Stimulated activated CD4-positive, alpha-beta T cell treated with anti-CD3 and anti-CD28 coated beads, Interleukin-4, amount 100 ng/mL, for 4 hours (primary cell): ENCODE measurements at places on chromosomes 4 and X.

- DNase-seq: no peak
These were observed 105.5 kb downstream of the PRRG1 start for GRCh38 chrX:37454537-37455285.

- no peak for DNase-seq
These were observed 66.1 kb downstream of the CCKAR start for GRCh38 chr4:26424153-26424552.

DNA sequence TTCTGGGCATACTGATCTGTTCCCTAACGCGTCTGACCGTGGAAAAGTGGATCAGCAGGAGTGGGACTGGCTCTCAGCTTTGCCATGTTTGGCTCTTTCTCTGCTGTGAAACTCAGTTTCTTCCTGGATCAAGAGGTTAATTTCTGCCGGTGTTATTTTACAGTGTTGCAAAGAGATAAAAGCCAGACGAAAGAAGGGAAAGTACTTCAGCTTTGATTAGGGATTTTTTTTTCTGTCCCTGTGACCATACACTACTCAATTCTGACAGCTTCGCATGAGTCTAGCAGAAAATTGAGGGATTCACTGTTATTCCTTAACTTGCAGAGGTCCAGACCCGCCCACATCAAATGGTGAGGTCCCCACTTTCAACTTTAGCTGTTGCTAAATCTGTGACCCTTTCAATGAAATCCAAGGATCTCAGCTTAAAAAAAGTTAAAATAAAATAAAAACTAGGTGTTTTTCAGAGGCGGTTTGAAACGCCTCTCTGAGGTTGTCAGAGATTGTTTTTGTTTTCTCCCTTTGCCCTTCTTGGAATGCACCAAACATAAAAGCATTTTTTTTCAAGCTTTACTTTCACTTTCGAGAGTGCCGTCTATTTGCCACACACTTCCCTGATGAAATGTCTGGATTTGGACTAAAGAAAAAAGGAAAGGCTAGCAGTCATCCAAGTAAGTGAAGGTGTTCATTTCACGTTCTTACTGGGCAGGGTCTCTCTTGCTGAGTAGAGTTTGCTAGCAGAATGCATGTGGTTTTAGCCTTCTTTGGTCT, at the start of gene TLR3:
Gene TLR3, plus strand, starts transcription at position 576 of the 768 bp plus-strand sequence. CDS start 7,464 bp downstream, outside the sequence.
- DNase-seq: no peak

- no peak for DNase-seq
These were observed 51.5 kb upstream of the RAP2C start for GRCh38 chrX:132270699-132271098.

GRCh38 chr4:139018501-139018900, 2.9 kb downstream of the NOCT start:
- DNase-seq: no peak

DNA sequence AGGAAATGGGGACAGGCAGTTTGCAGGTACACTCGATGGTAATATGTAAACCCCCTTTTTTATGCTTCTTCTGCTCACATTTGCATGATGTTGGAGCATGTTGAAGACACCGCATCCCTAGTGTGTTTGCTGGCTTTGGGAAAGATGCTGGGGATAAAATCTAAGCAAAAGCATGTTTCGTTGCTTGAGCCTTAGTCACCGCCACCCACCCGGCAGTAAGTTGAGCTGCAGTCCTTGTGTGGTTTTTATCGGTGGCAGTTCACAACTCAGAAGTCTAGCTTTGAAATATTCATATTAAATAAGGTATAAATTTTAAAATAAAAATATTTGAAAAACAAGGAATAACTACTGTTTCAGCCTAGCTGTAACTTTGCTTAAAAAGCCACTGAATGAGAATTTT, 21.7 kb upstream of the MND1 start:
- DNase-seq: no peak

GRCh38 chr4:67751260-67751659, 2.9 kb downstream of the GNRHR start:
- DNase-seq: no peak

GRCh38 chrX:131675596-131676194, 131.8 kb downstream of the OR13H1 start:
- no peak for DNase-seq

DNA sequence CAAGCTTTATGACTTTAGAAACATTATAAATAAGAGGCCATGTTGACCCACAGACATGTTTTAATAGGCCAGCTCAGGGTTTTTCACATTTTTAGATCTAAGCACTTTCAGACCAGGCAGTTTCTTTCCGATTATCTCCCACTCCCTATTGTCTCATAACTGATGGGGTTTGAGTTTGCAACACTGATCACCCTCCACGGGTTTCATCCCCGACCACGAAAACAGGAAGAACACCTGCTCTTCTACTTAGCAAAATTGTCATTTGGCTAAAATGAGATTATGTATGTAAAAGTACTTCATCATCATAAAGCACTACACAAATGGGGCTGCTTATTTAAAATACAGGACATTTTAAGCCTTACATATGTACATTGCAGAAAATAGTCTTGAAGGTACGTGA, 407.9 kb downstream of the HNRNPD start:
- no peak for DNase-seq

- no peak for DNase-seq
These were observed 17.1 kb downstream of the GABRA2 start for GRCh38 chr4:46372878-46373277.

DNA sequence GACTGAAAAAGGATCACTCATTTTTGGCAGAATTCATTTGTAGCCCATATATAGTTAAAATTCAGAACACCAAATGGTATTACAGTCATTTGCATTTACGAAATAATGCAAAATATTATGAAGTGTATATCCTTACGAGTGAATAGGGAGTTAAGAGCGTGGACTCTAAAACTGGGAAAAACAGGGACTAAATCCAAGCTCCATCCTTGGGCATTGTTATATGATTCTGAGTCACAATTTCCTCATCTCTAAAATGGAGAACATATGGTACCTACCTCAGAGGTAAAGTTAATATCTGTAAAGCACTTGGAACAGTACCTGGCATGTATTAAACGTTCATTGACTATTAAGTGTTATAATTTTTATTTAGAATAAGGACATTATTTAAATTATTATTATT, 106.3 kb downstream of the ZAR1 start:
- no peak for DNase-seq

DNA sequence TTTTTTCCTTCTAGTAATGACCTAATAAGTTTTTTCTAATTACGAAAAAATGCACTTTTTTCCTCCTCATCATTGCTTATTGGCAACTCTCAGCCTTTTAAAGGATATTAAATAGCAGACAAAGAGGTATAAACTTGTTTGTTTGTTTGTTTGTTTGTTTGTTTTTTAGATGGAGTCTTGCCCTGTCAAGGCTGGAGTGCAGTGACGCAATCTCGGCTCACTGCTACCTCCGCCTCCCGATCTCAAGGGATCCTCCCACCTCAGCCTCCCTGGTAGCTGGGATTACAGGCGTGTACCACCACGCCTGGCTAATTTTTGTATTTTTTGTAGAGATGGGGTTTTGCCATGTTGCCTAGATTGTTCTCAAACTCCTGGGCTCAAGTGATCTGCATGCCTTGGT, 6.0 kb downstream of the RBM47 start:
- no peak for DNase-seq

- no peak for DNase-seq
These were observed 19.5 kb upstream of the SYTL5 start for GRCh38 chrX:37986893-37987292.

DNA sequence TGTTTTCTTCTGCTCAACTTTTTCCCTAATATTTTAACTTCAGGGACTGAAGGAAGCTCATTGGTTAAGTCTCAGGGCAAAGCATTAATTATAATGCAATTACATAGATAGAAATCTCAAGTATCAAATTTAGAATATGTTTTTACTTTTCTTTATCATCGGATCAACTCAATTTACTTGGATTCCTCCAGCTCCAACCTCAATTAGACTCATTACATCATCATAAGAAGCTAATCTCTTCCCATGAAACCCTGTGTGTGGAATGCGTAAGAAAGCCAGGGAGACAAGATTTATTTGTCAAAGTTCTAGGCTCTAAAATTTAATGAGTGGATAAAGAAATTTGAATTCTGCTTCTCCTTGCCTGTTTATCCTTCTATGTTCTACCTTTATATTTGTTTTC, 918.4 kb downstream of the ADGRL3 start:
- no peak for DNase-seq

DNA sequence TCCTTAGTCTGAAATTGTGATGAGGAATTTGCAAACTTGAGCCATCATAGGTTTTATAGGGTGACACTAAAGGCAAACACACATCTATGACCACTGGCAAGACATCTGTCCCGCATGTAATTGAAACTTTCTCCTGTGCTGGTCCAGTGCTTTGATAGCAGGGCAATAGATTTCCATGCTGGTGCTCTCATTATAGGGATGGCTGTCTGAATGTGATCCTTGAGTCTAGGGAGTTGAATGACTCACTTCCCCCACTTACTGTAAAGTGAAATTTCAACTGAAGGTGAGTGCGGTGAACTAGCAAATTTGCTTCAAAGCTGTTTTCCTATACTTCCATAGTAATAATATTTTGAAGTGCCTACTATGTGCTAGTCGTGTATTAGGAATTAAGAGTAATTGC, 1630.0 kb downstream of the STIM2 start:
- no peak for DNase-seq

GRCh38 chr4:55326629-55327028, 19.4 kb upstream of the SRD5A3 start:
- DNase-seq: no peak

DNA sequence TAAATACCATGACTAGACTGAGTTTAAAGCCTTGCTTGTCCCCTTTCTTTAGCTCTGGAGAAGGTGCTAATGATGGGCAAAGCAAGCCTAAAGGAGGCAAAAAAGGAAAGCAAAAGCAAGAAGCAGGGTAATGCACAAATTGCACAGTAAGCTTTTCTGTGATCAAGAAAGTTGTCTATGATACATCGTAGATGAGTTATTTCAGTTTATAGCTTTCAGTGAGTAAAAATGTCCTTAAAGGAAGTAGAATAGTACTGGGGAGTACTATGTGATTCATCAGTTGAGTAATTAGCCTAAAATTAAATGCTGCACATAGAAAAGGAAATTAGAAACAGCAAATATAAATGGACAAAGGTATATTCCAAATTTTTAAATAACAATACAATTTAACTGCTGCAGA, 50.2 kb upstream of the PDE5A start:
- DNase-seq: no peak

- DNase-seq: no peak
These were observed 281.4 kb downstream of the PABPC4L start for GRCh38 chr4:133920236-133920635.

- no peak for DNase-seq
These were observed 79.2 kb downstream of the ARAP2 start for GRCh38 chr4:36164900-36165630.

DNA sequence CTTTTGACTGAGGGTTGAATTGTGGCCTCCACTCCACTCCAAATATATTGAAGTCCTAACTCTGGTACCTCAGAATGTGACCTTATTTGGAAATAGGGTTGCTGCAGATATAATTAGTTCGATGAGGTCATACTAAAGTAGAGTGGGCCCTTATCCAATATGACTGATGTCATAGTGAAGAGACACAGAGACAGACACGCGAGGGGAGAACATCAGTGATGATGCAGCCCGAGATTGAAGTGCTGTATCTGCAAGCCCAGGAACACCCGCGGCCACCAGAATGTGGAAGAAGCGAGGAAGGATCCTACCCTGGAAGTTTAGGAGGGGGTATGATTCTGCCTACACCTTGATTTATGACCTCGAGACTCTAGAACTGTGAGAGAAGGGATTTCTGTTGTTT, 279.0 kb downstream of the ANKRD50 start:
- no peak for DNase-seq

DNA sequence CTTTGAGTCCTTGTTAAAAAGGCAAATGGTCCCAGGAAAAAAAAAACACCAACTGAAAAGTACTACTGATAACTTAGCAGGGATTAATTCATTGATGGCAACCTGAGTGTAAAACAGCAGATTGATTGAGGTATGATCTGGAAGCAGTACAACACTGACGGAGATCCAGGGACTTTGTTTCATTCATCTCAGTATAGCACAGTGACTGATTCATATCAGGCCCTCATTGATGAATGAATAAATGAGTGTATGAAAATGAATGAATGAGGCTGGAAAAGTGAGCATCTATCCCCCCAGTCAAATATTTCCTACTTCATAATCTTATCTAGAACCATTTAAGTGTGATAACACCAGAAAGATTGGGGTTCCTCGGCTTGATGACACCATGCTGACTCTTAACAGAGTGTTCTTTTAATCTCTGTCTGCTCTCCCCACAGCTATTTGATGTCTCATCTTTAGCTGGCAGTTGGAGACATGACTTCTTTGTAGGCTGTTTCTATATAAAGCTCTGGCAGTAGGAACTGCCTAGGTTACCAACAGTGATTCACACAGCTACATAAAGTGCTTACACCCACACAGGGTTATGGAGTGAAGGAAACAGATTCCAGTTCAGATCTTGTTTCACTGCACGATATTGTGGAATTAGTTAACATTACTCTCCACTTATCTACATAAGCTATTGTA, 18.6 kb upstream of the RNF128 start:
- DNase-seq: no peak

DNA sequence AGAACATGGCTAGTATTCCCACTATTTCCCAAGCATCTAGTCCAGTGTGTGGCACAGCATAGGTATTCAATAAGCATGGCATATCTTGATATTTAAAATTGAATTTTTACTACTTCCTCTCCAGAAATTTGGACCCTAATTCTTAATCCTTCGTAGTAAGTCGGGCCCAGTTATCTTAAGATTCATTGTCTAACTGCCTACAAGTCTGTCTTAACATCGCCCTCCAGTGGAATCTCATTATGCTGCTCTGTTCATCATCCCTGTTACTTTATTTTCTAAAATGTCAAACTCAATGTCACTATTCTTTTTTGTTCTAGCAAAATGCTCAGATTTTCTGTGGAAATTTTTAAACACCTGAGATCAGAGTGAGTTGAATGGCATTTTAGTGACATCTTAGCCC, 606.2 kb downstream of the KLHL13 start:
- DNase-seq: no peak

DNA sequence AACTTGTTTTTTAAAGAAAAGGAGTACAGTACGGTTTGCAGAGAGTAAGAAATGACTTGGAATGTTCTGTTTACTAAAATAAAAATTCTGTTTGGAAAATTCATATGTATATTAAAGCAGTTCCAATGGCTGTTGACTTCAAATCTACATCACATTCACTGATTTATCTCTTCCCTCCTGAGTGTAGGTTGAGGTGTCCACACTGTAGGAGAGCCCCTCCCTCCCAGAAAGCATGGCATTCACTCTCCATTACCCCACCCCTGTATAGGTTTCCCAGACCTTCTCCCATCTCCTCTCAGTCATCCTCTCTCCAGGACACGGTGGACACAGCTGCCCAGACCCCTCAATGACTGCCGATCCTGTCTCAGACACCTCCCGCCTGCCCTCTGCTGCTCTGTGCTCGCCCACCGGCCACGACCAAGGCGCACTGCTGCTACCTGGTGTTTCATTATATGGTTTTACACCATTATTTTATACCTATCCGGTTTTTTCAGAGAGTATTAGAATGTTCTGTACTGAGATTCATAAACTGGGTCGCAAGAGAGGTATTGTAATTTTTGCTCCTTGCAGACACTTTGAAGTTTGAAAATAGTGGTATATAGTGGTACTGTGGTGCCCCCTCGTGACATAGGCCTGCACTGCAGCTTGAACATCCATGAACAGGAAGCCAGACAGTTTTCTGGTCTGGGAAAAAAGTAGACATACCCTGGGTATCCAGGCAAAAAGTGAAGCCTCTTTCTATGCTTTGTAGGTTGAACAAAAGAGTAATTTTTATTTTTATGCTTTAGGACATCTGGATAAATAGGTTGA, 38.8 kb upstream of the BEX4 start:
- DNase-seq: peak; percentile 44
